ENCODE measurements at places on chromosomes 4 and X.

- DNase-seq = no peak
These were observed 180.7 kb downstream of the PDGFC start for GRCh38 chr4:156790866-156791265.

DNA sequence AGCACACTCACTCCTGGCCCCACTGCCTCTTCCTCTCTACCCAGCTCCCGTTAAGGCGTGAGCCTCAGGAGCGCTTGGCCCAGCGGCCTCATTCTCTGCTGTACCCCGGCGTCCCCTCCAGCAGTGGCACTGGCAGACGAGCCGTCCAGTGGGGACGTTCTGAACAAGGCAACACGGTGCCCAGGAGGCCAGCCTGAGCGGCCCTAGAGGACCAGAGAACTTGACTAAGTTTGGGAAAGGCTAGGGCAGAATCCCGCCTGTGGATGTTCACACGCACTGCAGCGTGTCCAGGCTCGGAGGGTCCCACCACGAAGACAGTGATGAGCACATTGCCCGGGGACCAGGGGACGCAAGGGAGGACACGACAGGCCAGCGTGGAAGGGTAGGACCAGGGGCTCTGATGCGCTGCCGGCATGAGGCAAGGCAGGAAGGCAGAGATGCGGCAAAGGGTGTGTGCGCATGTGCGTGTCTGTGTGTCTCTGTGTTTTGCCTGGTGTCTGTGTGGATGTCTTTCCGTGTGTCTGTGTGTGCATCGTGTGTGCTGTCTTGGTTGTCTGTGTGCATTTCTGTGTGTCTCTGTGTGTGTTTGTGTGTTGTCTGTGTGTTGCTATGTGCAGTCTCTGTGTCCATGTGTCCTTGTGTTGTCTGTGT is 89.4 kb downstream of the ABLIM2 start:
- DNase-seq = no peak

DNA sequence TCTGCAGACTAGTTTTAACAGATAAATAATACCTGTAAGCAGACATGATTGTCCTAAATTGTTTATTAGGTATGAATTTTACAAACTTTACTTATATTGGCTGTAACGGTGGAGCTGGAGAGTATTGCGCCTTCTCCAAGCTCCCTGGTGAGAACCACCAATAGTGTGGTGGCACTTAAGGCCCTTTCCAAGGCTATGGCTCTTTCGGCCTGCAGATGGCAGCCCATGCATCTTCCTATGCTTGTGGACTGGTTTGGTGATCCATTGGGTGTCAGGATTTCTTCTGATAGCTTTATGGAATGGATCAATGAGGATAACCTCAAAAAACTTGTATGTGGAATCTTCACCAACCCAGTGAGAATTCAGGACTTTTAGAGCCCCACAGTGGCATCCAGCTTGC is 7.8 kb downstream of the LARP1B start:
- no peak for DNase-seq

DNA sequence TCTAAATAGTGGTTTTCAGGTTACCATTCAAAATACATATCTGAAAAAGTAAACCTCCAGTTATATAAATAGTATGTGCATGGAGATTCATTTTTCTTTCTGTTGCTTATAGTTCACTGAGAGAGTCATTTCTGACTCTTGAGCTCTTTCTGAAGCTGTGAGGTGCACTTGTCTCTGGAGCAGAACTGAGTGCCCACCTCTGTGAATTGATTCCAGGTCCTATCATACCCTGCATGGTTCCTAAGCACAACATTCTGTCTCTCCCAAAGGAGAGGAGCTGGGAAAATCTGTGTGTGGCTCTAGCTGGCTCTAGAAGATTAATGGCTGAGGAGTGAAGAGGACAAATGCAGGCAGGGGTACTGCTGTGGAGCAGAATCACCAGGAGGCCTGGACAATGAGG is 161.6 kb upstream of the HCCS start:
- no peak for DNase-seq

DNA sequence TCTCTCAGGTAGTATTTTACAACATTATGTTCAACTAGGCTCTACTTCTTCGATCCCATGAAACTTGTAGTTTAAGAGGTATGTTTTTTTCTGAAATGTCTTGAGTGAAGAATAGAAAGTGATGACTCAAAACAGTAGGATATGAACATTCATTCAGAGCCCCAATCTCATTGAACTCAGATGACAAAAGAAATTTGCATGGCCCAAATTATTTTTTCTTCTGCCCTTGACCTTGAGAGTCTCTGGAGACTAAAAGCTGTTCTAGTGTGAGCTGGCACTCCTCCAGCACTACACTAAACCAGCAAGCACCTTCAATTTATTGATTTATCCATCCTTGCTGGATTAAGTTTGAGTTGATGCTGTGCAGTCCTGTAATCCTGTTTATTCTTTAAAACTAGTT is 4.0 kb downstream of the DCLK2 start:
- DNase-seq = no peak

DNA sequence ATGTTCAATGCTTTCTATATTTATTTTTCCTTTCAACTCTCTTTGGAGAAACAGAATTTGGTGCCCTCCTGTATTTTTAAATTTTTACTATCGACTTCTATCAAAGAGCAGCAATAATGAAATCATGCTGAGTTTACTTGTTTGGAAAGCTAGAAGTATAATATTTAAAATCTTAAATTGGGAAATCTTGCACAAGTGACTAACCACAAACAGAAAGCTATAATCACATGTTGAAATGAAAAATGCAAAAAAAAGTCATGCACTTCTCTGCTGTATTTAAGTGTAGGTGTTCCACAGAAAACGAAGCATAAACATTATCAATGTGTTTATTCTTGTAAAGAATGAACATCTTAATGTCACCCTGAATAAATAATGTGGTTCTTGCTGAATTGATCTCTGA is 306.1 kb downstream of the PCDH18 start:
- DNase-seq = no peak

DNA sequence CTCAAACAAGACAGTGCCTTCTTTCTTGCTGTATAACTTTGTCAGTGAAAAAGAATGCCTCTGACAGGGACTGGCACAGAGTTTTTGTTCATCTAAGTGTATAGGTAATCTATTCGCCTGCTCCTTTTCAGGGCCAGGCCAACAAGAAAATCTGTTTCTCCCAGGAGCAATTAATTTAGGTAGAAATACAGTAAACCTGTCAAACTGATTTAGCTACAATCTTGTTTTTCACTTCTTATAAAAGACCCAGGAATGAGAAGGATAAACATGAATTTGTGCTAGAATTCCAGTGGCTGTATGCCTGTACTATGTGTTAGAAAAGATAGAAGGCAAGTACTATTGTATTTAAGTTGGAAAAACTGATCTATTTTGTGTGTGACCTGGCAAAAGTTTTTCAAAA is 6.1 kb downstream of the TMA16 start:
- no peak for DNase-seq

DNA sequence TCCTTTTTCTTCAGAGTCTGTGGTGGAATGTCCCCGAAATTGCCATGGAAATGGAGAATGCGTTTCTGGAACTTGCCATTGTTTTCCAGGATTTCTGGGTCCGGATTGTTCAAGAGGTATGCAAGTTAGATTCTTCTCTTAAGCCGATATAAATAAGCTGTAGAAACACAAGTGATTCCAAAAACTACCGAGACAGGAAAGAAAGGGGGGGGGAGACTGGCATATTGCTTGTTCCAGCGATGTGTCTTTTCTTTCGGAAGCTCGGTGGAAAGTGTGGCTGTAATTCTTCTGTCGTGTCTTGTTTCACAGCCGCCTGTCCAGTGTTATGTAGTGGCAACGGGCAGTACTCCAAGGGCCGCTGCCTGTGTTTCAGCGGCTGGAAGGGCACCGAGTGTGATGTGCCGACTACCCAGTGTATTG is 236.9 kb downstream of the DCTD start:
- DNase-seq = no peak

GRCh38 chrX:16205840-16206239 is 38.6 kb downstream of the MAGEB17 start:
- no peak for DNase-seq
